MM.1S (cell line): ENCODE measurements at places on chromosomes 4 and X.
A peak's percentile ranks its signal among the peaks of the same experiment; 100 is the strongest.

GRCh38 chr4:79315891-79316290 is 10.0 kb downstream of the NAA11 start:
- no peak for DNase-seq

DNA sequence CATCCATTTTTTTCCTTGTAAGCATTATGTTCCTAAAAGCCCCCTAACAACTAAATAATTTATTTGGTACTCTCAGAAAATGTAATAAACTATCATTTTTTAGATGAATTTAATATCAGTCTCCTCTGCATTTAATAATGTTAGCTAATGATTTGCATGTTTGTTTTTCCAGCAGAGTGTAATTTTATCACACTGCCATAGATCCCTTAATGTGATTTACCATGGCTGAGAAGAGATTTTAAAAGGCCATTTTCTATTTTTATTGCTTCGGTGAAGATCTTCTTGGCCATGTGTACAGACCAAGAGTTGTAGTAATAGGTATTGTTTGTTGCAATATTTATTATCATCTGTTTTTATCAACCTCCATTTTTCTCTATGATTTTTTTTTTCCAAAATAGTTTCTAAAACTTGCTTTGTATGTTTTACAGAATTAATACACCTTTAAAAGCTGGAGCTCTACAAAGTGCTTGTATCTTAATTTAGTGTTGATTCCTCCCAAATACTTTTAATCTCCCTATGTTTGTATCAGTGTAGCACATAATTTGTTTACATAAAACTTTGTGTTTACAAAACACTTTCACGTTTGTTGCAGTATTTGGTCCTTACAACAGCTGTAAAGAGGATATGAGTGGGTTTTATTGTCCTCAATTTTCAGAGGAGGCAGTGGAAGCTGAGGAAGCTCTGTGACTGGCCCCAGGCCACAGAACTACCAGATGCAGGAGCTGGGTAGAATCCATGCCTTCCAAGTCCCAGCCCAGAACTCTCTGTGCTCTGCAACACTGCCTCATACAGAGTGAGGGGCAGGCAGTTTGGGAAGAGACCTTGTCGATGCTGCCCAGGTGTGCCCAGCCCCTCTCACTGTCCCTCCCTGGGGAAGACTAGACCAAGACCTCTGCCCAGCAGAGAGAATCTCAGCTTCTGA is 58.1 kb downstream of the FAM114A1 start:
- DNase-seq: no peak

- no peak for DNase-seq
Observed at GRCh38 chr4:82553020-82553419, 8.8 kb downstream of the TMEM150C start.

DNA sequence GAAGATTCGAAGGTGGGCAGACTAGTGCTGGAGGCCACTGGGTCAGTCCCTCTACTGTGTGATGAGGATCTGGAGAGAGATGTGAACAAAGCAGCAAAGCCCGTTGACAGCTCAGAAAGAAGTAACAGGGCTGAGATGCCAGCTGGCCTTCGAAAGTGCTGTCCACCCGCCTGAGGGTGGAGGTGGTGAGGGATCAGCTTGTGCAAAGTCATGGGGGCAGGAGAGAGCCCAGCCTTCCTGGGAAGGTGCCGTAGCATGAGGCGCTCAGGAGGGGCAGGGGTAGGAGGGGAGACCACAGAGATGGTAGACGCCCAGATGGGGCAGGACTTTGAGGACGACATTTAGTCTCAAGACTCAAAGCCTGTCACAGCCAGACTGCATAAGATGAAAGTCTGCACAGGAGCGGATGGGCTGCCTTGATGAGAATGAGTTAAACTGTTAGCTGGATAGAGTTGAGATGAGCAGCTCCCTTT is 19.7 kb downstream of the TBC1D14 start:
- DNase-seq: no peak

GRCh38 chr4:152686452-152687013 is 6.7 kb upstream of the TMEM154 start:
- no peak for DNase-seq

GRCh38 chr4:81519427-81519773 is 47.7 kb upstream of the RASGEF1B start:
- DNase-seq: no peak

- DNase-seq: no peak
Observed at GRCh38 chrX:12423346-12423745, 285.1 kb downstream of the FRMPD4 start.

GRCh38 chrX:101417981-101418841 is 10.2 kb downstream of the HNRNPH2 start:
- DNase-seq: no peak

- DNase-seq: no peak
Observed at GRCh38 chr4:108320061-108320460, 151.3 kb upstream of the LEF1 start.

- no peak for DNase-seq
Observed at GRCh38 chr4:150237110-150237872, 159.0 kb downstream of the DCLK2 start.

- no peak for DNase-seq
Observed at GRCh38 chr4:128528793-128529553, 241.4 kb upstream of the PGRMC2 start.

DNA sequence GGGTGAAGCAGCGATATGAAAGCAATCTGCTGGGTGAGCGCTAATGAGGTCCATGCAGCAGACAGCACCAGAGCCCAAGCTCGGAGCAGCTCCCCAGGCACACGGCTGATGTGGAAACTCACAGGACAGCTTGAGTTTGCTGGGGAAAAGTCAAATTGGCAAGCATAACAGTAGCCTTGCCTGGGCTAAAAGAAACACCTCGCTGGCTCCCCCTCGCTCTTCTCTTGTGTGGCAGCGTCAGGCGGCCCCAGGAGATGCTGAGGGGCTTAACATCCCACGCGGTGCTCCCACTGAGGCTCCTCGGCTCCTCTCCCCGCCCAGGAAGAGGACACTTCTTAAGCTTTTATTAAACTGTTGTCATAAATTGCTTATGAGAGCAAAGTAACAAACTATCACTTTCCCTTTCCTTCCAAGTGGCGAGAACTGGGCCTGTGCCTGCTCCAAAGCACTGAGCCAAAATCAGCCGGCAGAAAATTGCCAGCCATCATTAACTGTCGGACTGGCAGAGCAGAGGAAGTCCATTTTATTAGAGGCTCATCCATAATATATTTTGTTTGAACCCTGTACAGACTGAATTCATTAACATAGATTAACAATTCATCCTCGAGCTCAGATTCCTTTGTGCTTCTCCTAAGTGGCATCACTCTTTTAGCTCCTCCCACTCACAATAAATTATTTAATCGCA is 111.4 kb downstream of the TSPAN5 start:
- no peak for DNase-seq

DNA sequence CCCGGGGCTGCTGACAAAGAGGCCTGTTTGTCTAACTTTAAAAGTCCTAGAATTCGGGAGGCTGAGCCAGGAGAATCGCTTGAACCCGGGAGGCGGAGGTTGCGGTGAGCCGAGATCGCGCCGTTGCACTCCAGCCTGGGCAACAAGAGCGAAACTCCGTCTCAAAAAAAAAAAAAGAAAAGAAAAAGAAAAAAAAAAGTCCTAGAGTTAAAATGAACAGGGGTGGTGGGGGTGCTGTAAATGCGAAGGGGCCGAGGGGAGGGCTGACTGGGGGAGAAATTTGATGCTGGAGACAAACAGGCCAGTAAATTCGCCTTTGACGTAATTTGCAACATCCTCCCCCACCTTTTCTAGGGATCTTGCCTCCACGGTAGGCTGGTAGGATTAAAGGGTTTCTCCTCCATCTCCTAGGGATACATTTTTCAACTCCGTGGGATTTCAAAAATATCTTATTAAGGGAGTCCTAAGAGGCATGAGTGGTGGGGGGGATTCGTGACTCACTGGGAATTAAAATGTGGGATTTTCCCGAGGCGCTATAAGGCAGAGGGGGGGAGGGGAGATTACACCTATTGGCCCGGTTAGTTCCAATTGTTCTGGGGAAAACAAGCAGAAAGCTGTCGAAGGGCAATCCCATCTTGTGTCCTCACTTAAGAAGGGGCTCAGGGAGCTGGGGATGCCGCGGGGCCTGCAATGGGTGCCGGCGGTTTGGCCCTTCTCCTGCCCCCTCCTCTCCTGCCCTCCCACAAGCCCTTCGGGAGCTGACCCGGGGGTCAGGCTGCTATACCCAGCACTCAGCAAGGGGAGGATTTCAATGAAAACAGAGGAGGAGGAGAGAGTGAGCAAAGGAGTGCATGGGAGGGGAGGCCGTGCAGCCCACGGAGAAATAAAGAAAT is 3.0 kb upstream of the BCOR start:
- no peak for DNase-seq

DNA sequence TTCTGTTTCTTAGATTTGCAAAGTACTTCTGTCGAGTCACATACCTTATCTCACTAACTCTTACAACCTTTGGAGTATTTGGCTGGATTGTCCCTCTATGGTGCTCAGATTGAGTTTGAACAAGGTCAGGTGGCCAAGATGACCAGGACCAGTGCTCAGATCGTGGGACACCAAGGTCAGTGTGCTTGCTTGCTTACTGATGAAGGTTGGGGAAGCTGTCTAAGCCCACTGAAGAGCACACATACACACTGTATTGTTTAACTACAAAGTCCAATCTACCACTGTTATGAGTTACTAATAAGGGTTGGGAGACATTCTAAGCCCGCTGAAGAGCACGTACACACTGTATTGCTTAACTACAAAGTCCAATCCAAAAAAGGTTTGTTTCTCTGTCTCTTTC is 53.7 kb downstream of the TAB3 start:
- no peak for DNase-seq

DNA sequence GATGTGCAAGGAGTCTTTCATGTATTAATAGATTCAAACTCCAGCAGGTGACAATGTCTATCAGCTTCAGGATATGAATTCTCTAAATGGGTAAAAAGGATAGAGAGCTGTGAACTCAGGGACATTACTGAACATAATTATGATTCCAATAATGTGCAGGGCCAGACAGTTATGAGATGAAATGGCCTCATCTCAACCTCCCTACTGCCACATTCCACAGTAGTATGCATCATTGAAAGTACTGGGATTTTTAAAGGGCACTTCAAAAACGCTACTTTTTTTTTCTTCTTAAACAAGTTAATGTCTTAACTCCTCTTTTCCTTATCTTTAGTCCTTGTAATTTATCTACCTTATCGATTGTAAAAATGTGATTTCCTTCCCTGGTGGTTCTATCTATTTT is 202.0 kb downstream of the APBB2 start:
- DNase-seq: no peak

- DNase-seq: peak; percentile 30
Observed at GRCh38 chr4:133154725-133155124, 5.6 kb downstream of the PCDH10 start.

- no peak for DNase-seq
Observed at GRCh38 chrX:148806145-148806870, 305.9 kb downstream of the AFF2 start.

- DNase-seq: no peak
Observed at GRCh38 chrX:138759217-138759943, 47.9 kb upstream of the FGF13 start.

GRCh38 chr4:55458164-55458563 is 62.4 kb downstream of the TMEM165 start:
- DNase-seq: no peak

GRCh38 chr4:54330896-54331295 is 101.8 kb downstream of the PDGFRA start:
- no peak for DNase-seq

DNA sequence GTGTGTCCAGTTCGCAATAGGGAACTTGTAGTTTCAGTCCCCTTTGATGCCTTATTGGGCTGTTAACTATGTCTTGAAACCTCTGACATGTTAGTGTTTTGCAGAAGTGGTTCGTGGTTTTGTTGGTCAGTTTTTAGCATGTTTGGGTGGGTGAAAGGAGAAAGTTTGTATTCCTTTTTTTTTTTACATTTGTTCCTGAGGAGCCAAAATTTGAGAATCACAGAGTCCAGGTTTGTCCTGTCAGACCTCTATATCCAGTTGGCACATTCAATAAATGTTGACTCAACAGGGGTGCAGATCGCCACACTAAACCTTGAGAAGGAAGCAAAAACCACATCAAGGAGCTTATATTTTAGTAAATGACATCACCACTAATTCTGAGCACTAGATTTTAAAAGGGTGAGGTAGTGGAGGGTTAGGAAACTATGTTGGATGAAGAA is 26.2 kb downstream of the DLG3 start:
- DNase-seq: peak; percentile 64

DNA sequence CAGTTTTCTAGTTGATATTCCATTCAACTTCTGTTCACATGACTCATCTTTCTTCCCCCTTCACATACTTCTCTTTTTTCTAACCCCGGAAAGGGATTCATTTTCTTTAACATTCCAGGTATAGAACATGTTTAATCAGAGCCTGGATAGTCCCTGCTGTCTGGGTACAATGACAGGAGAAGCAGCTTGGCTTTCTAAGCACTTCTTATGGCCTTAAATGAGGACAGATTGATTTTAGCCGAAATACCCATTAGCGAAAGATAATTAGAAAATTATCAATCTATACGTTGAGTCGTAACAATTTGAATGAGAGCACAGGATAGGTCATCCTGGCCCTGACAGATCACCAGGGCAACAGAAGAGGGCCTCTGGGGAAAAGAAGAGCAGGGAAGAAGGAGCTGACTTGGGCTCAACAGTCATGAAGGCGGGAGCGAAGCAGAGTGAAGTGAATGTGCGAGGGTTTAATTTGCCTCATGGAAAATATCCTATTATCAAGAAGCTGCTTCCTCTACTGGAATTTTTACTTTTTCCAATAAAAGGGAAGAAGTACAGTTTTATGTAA is 62.2 kb downstream of the PPP1R2C start:
- DNase-seq: no peak

DNA sequence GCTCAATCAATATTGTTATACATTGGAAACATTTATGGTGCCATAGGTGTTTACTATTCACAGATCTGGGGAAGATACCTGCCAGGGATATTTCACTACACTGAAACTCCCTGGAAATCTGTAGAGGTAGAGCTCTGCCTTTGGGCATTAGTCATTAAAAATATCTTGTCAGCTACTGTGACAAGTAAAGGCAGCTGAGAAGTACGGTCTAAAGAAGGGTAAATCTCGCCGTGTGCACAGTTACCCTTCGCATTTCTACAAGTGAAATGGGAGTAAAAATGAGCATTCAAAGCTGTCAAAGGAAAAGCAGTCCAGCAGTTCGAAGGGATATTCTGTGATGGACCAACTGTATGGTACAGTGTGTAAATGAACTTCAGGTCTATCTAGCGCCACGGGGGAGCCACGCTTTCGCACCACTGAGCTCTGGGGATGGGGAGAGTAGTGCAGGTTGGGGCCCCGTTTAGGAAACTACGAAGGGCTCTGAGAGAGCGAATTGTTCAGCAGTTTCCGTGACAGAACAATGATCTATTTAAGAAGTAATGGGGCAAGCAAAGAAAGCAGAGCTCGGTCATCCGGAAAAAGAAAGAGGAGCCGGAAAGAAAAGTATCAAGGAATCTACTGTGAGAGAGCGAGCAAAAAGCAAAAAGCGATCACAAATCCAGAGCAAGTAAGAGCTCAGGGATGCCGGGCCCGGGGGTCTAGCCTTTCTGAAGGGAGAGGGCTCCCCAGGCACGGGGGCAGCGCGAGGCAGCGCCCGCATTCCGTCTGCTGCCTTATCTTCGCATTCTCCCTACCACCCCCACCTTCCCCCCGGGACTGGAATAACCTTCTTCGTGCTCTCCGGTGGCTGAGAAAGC is 646 bp downstream of the TIGD4 start:
- peak; percentile 50 for DNase-seq

GRCh38 chrX:112654871-112655270 is 24.9 kb downstream of the LHFPL1 start:
- DNase-seq: no peak
